Stimulated activated CD4-positive, alpha-beta T cell treated with anti-CD3 and anti-CD28 coated beads, Interleukin-1b, Interleukin-23, amount 100 ng/mL, for 24 hours (primary cell): ENCODE measurements at places on chromosomes 3 and 15.

DNA sequence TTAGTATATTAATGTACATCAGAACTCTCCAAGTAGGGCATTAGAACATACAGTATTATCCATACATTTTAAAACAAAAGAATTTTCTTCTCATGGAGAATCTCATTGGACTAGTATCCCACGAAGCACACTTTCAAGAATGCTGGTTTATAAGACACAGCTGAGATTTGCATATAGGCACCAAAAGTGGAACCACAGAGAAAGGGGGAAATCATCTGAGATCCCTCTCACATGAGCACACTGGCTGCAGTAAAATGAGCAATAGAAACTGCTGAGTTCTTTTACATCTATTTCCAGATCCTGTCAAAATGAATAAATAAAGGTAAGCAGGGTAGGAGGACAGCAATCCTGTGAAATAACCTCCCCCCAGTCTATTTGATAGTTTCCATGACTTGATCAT, 665.3 kb downstream of the FHIT start:
- DNase-seq: no peak

DNA sequence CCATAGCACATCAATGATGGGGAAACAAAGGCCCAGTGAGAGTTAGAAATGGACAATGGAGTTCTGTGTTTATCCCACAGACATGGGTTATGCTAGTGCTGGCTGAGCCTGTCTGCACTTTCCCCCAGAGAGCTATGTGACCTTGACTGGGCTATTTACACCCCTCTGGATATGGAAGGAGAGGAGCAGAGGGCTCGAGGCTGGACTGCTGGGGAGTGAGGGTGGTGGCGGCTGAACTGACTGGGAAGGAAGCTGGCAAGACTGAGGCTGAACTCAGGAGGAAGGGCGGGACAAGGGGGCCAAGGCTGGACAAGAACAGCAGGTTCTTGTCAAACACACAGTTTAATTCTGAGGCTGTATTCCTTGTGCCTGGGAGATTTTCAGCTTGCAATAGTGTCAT, 10.8 kb upstream of the INSYN1 start:
- DNase-seq: no peak

DNA sequence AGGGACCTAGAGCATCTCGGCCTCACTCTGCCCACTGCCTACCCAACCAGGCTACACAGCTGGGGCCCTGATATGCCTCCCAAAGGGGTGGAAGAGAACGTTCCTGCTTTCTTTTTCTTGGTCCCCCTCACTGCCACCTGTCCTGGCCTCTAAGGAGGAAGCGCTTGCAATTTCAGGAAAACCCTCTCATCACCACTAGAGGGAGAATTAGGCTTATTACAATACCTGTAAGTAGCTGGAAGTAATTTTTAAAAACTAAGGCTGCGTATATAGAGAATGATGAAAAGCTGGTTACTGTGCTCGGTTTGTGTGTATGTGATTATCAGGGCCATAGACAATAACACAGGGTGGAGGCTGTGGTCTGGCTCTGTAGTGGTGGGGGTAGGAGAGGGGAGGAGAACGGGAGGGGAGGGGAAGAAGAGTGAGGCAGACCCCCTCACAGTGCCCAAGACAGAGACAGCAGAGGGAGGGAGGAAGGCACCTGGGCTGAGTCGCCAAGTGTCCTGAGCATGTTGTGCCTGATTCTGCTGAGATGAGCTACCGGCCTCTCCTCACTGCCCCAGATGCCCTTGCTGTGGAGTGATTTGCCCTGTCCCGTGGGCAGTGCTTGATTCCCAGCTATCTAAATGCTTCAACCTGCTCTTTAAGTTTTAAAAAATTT, 3.3 kb downstream of the GABRG3 start:
- DNase-seq: no peak

DNA sequence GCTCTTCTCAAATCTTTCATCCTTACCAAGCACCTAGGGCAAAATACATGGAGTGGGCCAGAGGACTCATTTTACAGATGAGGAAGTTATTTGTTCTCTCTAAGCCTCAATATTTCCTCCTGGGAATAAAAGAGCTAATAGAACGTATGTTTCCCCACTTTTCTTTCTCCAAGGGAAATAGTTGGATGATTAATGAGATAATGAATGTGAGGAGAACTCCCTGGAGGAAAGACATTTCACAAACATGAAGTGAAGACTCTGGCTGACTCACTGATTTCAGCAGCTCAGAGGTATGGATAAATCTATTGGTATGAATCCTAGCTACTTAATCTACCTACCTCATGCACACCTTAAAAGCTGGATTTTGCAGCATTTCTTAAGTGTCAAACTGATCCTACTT, 98.4 kb downstream of the ECT2 start:
- no peak for DNase-seq

- DNase-seq: no peak
These were observed 27.3 kb downstream of the DUT start for GRCh38 chr15:48358229-48359152.

DNA sequence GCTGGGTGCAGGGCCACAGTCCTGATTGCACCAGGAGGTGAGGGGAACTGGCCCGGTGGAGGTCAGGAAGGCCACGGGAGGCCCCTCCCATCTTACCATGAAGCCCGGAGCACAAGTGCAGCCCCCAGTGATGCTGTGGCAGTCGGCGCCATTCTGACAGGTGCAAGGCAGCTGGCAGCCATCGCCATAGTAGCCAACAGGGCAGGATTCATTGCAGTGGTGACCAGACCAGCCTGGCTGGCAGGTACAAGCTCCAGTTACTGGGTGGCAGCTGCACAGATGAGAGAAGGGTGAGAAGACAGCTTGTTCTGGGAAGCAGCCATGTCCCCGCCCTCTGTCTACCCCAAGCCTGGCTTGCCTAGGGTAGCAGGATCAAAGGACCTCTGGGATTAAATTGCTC, 88.2 kb downstream of the RAB11A start:
- no peak for DNase-seq
